ENCODE measurements at places on chromosomes 6 and 20.

- DNase-seq, result no peak
Measured at GRCh38 chr20:944148-944547, 28.0 kb upstream of the ANGPT4 start.

DNA sequence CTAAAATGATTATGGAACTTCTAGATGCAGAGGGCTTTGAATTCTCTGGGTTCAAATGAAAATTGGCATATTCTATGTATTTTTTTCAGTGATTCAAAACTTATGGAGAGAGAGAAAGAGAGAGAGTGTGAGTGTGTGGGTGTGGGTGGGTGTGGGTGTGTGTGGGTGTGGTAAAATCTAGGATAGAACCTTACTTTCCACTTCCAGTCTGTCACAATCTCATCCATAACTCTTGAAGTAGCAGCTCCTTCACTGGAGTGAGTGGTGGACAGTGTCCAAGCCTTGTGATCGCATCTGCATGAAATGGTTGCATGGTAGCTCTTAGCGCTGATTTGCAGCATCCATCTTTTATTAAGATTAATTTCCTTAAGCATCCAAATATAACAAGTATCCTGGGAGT is 37.7 kb downstream of the ADGB start:
- DNase-seq, result no peak

DNA sequence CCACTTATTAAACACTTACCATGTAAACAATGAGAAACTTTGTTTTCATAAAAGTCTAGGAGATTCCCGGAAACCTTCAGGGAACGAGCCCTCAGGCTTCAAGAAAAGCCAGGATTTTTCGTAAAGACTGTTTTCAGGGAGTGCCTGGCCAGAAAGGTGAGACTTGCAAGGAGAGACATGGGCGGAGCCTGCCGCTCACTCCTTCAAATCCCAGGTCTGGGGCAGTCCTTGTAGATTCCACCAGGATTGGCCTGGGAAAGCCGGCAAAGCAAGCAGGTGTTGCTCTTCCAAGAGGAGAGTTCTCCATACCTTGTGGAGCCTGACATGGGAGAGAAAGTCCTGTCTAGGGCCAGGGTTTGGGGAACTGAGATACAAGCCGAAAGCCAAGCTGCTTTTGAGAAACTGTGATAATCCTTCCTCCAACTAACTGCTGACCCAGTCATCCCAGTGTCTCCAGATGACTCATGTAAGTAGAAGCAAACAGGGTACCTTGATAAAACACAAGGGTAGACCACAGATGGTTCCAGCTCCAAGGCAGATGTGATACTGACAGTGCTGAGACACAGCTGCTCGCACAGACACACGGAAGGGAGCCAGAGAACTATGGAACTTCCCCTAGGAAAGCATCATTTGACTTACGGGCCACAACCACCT is 69.4 kb upstream of the NAA20 start:
- peak; percentile 32 for DNase-seq

DNA sequence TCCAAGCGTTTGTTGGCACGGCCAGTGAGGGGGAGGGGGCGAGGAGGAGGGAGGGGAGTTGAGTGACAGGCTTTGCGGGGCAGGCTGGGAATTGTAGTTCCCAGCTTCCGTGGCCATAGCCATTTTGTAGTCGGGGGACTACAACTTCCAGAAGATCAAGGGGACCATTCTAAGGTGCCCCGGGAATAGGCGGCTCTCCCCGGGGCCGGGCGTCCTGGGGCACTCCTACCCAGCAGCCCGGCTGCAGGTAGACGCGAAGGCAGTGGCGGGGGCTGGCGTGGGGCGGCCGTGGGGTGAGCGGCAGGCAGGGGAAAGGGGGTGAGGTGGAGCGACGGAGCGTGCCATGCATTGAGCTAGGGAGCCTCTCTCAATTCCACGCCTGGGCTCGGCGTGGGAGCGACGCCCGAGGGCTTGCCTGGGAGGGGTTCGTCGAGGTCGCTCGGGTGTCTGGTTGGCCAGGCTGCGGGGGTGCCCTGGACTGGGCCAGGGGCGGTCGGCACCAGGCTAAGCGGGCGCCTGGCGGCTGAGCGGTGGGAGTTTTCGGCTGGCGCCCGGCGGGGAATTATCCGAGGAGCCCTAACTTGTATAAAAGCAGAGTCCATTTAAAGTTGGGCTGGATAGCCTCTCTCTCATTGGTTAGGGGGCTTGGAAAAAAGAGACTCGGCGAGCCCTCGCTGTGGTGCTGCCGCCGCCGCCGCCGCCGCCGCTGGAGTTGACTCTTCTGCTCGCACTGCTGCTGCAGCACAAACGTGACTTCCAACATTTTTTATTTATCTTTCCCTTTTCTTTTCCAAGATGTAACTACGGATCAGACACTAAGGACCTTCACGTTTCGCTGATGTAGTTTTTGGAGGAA is at the start of gene JARID2:
Gene JARID2 (plus strand): TSS at position 709 of the 856 bp plus-strand sequence. CDS start 471 bp downstream, outside the sequence.
- DNase-seq, result peak; percentile 98

DNA sequence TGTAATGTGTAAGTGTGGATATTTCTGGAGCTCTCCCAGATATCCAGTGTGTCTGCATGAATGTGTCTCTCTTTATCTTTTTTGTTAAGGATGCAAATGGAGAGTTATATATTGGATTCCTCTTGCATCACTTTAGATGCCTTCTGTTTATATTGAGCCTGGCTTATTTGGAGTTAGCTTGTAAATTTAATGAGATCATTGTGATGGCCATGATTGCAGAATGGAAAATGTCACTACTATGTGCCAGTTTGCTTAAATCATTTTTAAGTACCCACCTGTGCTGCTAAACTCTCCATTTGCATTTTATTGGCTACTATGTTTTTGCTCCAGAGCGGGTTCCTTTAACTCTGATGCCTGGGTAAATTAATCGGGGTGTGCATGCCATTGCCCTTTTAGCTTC is 334.8 kb downstream of the UTRN start:
- DNase-seq, result no peak

DNA sequence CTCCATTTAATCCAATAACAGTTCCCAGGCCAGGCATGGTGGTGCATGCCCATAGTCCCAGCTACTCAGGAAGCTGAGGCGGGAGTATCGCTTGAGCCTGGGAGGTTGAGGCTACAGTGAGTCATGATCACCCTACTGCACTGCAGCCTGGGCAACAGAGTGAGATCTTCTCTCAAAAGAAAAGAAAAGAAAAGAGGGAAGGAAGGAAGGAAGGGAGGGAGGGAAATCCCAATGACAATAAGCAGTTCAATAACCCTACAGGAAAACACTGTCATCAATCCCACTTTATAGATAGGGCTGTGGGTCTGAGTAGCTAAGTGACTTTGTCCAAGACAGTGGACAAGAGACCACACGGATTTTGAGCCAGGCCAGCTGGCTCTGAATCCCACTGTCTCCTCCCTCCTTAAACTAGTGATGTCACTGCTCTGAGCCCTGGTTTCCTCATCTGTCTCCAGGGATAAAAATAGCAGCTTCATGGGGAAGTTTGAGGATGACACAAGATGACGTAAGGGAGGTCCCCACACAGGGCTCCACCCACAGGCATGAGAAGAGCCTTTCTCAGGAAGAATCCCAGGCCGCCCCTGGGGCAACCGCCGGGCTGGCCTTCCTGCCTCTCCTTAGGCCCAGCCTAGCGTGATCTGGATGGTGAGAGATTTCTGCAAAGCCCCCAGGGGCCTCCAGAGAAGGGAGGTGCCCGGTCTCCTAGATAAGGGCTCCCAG is 7.2 kb upstream of the TRIB3 start:
- DNase-seq, result peak; percentile 84

- peak; percentile 25 for DNase-seq
Measured at GRCh38 chr20:63625771-63626423, 1.0 kb downstream of the GMEB2 start.

- DNase-seq, result peak; percentile 32
Measured at GRCh38 chr20:46243707-46244628, 64.3 kb downstream of the CDH22 start.
